Osteocyte (in vitro differentiated cells): ENCODE measurements at places on chromosomes 6 and 20. TPM values are rescaled to one million over a fixed set of nuclear protein-coding genes. Genes with fewer than 3 reads are reported as not detected.

DNA sequence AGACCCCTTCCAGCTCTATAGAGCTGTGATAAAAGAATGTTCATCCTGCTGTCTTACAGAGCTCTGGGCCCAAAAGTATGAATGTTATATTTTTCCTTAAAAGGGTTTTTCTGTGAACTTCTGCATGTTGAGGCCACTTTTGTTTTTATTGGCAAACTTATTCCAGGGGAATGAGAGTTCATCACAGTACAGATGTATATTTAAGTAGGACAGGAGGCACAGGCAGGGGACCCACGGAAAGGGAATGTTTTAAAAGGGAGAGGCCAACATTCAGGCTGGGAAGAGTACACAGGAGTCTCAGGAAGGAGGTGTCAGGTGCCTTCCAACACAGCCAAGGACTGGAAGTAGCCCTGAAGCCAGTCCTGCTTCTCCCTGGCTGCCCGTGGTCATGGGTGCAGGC lies 148.4 kb downstream of the EYA2 start:
- DNase-seq: no peak
- H3K4me3 ChIP-seq: no peak overlapping the region
- H3K27me3 ChIP-seq: peaks cover 38% of the 10 kb centered on the region
- H3K27ac ChIP-seq: no peak overlapping the region
- H3K4me1 ChIP-seq: peaks cover 4% of the 10 kb centered on the region

JPH2 gene
- 14.2 and 16.5 TPM in 2 replicates for total RNA-seq

DNA sequence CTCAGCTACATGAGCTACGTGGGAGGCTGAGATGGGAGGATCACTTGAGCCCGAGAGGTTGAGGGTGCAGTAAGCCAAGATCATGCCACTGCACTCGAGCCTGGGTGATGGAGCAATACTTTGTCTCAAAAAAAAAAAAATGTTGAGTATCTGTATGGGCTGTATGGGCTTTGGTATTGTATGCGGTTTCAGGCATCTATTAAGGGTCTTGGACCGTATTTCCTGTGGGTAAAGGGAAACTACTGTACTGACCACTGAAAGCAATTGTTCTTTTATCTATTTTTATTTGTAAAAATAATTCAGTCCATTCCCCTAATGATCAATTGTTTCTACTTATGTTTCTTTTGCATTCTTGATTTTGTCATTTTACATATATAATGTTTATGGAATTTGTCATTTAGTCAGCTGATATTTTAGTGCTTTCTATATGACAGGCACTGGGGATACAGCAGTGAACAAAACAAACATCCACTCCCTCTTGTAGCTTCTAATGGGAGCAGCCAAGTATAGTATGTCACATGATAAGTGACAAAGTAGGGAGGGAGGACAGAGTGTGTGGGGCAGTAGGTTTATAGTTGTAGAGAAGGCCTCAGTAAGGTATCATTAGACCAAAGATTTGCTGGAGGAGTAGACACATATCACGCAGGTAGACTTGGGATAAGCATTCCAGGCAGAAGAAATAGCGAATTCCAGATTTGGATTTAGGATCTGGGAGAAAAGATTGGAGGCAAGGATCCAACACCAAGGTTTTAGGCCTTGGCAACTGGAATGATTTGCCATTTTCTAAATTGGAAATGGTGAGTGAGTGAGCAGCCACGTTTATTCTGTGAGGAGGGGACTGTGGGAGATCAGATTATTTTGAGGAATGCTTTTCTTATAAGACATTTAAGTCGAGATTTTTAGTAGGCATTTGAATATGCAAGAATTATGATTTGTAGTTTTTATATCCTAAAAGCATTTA lies 6.0 kb downstream of the PCMT1 start:
- H3K27ac ChIP-seq: peak overlapping the region; percentile 58
- peaks cover 4% of the 10 kb centered on the region for H3K36me3 ChIP-seq
- no peak for DNase-seq
- peaks cover 10% of the 10 kb centered on the region for H3K4me1 ChIP-seq
- no peaks in the 10 kb centered on the region for H3K27me3 ChIP-seq

GRCh38 chr6:142786476-142786875 lies 158.5 kb downstream of the HIVEP2 start:
- H3K27me3 ChIP-seq: no peaks in the 10 kb centered on the region
- peaks cover 15% of the 10 kb centered on the region for H3K36me3 ChIP-seq
- H3K27ac ChIP-seq: no peak overlapping the region
- DNase-seq: no peak

GRCh38 chr20:55488593-55488992 lies 516.7 kb downstream of the CBLN4 start:
- H3K27me3 ChIP-seq: no peaks in the 10 kb centered on the region
- H3K36me3 ChIP-seq: no peaks in the 10 kb centered on the region
- no peaks in the 10 kb centered on the region for H3K4me1 ChIP-seq
- no peak overlapping the region for H3K27ac ChIP-seq
- H3K4me3 ChIP-seq: no peak overlapping the region

DNA sequence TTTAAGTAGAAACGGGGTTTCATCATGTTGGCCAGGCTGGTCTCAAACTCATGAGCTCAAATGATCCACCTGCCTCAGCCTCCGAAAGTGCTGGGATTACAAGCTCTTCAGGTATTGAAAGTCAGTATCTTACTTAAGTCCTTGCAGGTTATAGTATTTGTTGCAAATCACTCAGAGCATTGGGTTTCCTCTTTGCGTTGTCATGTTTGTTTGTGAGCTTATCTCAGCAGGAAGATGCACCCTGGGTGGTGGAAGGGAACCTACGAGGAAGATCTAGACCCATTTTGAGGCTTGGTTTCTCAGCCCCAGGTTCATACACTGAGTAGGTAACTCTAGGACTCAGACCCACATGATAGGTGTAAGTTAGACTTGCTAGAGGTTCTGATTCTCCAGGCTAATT lies 18.6 kb downstream of the MYH7B start:
- H3K27ac ChIP-seq: no peak overlapping the region
- H3K4me3 ChIP-seq: no peak overlapping the region
- H3K4me1 ChIP-seq: no peaks in the 10 kb centered on the region
- H3K27me3 ChIP-seq: peaks cover 7% of the 10 kb centered on the region
- DNase-seq: no peak
- H3K36me3 ChIP-seq: no peaks in the 10 kb centered on the region

DNA sequence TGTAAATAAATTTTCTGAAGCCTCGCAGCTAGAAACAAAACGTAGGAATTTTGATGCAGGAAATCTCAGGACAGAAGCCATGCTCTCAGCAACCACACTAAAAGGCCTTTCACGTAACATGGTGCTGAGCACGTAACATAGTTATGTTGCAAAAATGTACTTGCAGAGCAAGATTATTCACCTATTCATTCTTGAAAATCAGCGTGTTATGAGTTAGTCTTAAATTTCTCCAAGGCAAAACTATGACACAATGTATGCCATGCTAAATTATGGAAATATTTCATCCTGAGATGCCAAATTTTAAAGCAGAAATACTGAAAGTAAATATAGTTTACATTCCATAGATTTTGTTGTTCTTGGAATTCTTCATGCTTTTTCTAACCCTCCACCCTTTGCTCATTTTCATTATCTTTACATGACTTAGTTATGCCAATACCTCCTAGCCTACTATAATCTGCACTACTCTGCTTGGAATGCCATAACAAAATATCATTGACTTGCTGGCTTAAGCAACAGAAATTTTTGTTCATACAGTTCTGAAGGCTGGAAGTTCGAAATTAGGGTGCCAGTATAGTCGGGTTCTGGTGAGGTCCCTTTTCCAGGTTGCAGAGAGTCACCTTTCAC lies 179.8 kb upstream of the BMP5 start:
- H3K4me3 ChIP-seq: no peak overlapping the region
- peak overlapping the region; percentile 63 for H3K27ac ChIP-seq
- DNase-seq: no peak

- no peak for DNase-seq
- no peaks in the 10 kb centered on the region for H3K27me3 ChIP-seq
- no peak overlapping the region for H3K4me3 ChIP-seq
- peaks cover 8% of the 10 kb centered on the region for H3K4me1 ChIP-seq
Observed at GRCh38 chr6:136826216-136826615, 3.8 kb downstream of the PEX7 start.

BTN2A1 gene
- 27.0 and 27.7 TPM in 2 replicates for total RNA-seq

GRCh38 chr6:31351033-31351380 lies 6.0 kb downstream of the HLA-B start:
- no peak for DNase-seq
- no peak overlapping the region for H3K27ac ChIP-seq
- H3K36me3 ChIP-seq: peaks cover 23% of the 10 kb centered on the region
- H3K27me3 ChIP-seq: peaks cover 55% of the 10 kb centered on the region
- no peak overlapping the region for H3K4me3 ChIP-seq
- H3K4me1 ChIP-seq: peaks cover 15% of the 10 kb centered on the region

GRCh38 chr6:37501632-37502491 lies 2.2 kb upstream of the CCDC167 start:
- H3K36me3 ChIP-seq: no peaks in the 10 kb centered on the region
- H3K27ac ChIP-seq: no peak overlapping the region
- DNase-seq: no peak
- H3K4me1 ChIP-seq: peaks cover 17% of the 10 kb centered on the region
- peaks cover 8% of the 10 kb centered on the region for H3K27me3 ChIP-seq

HLA-DQB2 gene
- not detected in 2 replicates for total RNA-seq

DNA sequence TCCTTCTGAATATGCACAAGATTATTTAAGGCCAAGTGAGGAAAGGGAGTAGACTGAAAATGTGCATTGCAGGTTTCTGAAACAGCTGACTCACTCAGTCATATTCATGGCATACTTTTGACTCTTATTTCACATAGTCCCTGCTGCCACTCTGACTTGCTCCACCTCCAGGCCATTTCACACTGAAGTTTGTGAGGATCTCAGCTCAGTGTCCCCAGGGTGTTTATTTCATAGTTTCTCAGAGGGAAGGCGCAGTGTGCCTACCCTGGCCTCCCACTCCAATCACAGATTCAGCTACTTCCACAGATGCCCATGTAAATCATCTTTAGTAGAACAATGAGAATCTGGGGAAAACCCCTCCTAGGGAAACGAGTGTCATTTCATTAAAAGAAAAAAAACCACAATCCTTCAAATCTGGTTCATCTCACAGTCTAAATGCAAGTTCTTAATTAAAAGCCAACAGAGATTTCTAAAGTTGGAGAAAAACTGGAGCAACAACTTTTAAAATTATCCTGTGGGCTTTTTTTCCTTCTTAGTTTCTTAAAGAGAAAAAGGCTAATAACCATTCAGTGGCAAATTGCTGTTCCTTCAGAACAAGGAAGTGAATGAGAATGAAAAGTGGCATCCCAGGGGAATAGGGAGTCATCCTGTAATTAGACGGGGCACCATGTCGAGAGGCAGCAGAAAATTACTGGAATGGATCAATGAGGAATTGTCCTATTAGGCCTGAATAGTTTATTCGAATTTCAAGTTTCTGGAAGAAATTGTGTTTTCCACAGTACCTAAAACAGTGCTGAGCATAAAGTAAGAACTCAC lies 133.6 kb downstream of the TFAP2B start:
- H3K4me3 ChIP-seq: peak overlapping the region; percentile 24
- DNase-seq: no peak
- peak overlapping the region; percentile 93 for H3K27ac ChIP-seq
- H3K36me3 ChIP-seq: no peaks in the 10 kb centered on the region

DNA sequence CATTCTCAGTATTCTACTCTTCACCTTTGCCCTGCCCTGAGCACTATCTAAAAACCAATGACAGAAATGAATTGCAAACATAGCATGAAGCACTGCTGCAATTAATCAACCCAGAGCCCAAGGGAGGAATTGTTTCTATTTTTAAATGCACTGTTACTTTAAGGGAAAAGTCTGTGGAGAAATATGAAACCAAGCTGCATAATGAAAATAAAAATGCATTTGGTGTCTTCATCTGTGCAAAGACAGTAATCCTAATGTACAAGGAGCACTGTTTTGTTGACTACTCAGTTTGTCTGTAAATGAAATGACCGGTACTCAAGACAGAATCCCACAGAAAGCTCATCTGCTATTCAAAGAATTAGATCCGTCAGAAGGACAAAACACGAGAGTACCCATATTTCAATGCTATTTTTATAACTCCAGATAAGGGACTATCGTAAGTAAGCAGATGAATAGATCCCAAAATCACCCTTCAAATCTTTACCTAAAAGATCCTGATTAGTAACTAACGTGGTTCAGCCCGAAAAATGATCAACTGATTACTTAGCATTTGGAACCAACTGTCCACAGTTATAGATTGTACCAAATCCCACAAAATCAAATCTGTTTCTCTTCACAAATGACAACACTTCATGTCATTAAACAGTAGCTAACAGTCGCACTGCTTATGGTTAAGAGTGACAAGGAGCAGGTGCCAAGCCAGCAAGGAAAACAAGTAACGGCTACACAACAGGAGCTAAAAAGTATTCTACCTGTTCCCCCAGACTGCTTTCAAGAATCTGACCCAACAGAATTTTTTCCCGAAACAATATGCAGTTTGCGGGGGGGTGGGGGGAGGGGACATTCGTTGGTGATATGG lies 2.4 kb downstream of the KIF13A start:
- DNase-seq: no peak
- H3K4me1 ChIP-seq: peaks cover 54% of the 10 kb centered on the region
- H3K27me3 ChIP-seq: no peaks in the 10 kb centered on the region
- H3K27ac ChIP-seq: peak overlapping the region; percentile 29

GRCh38 chr6:1403851-1404712 lies 14.7 kb downstream of the FOXF2 start:
- peaks cover 14% of the 10 kb centered on the region for H3K27me3 ChIP-seq
- DNase-seq: no peak
- no peak overlapping the region for H3K27ac ChIP-seq
- no peaks in the 10 kb centered on the region for H3K4me1 ChIP-seq
- no peak overlapping the region for H3K4me3 ChIP-seq
- H3K36me3 ChIP-seq: no peaks in the 10 kb centered on the region

DNA sequence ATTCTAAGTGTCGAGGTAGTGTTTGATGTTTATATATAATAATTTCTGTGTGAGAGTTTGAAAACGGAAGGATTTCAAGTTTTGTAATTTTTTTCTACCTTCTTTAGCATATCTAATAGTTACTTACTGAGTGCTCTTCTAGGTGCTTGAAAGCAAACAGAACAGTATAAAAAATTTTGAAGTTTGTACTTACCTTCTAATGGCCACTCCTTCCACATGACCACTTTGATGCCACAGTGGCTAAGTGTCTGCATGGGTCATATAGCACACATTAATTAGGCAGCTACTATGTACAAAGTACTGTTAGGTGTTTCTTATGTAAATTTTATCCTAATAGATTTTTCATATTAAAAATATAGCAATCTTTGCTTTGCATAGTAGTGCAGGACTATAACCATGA lies 21.1 kb downstream of the RPRD1B start:
- no peak overlapping the region for H3K4me3 ChIP-seq
- H3K4me1 ChIP-seq: peaks cover 23% of the 10 kb centered on the region
- H3K36me3 ChIP-seq: peaks cover 17% of the 10 kb centered on the region
- no peak overlapping the region for H3K27ac ChIP-seq
- no peaks in the 10 kb centered on the region for H3K27me3 ChIP-seq

GRCh38 chr20:48995589-48995988 lies 50.5 kb upstream of the CSE1L start:
- H3K4me1 ChIP-seq: no peaks in the 10 kb centered on the region
- peaks cover 60% of the 10 kb centered on the region for H3K36me3 ChIP-seq
- no peaks in the 10 kb centered on the region for H3K27me3 ChIP-seq

DNA sequence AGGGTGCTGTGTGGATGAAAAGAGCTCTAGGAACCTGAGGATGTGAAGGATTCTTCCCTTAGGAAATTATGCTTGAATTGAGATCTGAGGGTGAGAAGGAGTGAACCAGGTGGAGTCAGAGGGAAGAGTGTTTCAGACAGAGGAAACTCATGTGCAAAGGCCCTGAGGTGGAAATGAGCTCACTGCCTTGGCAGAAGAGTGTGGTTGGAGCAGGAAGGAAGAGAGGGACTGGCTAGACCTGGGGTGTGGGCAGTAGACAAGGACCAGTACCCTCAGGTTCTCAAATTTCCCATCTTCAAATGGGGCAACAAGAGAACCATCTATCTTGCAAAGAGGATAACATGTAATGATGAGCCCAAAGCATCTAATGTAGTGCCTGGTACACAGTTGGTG lies 24.0 kb upstream of the GTSF1L start:
- no peaks in the 10 kb centered on the region for H3K36me3 ChIP-seq
- no peak overlapping the region for H3K4me3 ChIP-seq
- H3K27ac ChIP-seq: no peak overlapping the region
- peaks cover 1% of the 10 kb centered on the region for H3K4me1 ChIP-seq
- no peak for DNase-seq
- H3K27me3 ChIP-seq: peaks cover 25% of the 10 kb centered on the region
